ENCODE measurements at places on chromosomes 7 and 10.

DNA sequence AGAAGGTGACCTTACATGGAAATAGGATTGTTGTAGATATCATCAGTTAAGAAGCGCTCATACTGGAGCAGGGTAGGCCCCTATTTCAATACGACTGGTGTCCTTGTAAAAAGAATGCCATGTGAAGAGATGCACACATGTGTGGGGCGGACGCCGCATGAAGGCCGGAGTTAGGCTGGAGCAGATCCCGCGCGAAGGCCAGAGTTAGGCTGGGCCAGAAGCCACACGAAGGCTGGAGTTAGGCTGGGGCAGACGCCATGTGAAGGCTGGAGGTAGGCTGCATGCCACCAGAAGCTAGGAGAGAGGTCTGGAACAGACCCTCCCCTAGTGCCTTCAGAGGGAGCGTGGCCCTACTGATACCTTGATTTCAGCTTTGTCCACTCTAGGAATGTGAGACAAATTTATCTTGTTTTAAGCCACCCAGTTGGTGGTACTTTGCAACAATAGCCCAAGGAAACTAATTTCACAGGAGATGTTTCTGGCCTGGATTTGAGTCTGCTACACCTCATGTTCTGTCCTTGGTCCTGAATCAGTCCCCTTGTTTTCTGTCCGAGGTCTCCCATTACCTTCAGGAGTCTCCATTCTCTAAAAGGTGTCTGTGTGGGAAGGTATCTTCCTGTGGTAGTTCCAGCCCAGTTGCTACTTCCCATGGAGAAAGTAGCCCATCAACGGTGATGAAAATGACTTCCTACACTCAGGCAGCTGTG is 585.8 kb downstream of the LRMDA start:
- DNase-seq: no peak

DNA sequence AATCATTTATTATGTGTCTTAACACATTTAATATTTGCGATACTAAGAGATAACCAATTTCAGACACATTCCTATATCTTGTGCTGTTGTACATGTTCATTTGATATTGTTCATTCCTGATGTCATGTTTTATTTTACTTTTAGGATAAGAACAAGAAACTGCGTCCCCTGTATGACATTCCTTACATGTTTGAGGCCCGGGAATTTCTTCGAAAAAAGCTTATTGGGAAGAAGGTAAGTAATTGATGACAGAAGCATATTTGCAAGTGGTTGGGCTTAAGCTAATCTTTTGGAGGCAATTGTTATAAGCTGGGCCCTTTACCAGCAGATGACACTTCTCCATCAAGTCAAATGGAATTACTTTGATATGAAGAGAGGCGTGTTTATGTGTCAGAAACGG is 155.3 kb downstream of the SND1 start:
- no peak for DNase-seq

DNA sequence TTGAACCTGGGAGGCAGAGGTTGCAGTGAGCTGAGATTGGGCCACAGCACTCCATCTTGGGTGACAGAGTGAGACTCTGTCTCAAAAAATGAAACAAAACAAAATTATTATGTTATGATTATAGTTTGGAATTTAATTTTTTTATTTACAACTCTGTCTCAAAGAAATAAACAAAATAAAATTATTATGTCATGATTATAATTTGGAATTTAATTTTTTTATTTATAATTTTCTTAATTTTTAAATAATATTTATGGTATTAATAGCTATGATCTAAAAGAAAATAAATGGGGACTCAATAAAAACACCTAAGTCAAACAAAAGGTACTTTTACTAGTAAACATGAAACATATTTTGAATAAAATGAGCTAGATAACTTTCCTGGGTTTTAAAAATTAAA is 994.8 kb upstream of the GHITM start:
- no peak for DNase-seq

- DNase-seq: no peak
These were observed 63.6 kb downstream of the TMEM130 start for GRCh38 chr7:98805956-98806838.

GRCh38 chr7:7452652-7453051 is 83.0 kb downstream of the COL28A1 start:
- DNase-seq: no peak

GRCh38 chr10:30509508-30509907 is 75.5 kb downstream of the MAP3K8 start:
- DNase-seq: no peak

DNA sequence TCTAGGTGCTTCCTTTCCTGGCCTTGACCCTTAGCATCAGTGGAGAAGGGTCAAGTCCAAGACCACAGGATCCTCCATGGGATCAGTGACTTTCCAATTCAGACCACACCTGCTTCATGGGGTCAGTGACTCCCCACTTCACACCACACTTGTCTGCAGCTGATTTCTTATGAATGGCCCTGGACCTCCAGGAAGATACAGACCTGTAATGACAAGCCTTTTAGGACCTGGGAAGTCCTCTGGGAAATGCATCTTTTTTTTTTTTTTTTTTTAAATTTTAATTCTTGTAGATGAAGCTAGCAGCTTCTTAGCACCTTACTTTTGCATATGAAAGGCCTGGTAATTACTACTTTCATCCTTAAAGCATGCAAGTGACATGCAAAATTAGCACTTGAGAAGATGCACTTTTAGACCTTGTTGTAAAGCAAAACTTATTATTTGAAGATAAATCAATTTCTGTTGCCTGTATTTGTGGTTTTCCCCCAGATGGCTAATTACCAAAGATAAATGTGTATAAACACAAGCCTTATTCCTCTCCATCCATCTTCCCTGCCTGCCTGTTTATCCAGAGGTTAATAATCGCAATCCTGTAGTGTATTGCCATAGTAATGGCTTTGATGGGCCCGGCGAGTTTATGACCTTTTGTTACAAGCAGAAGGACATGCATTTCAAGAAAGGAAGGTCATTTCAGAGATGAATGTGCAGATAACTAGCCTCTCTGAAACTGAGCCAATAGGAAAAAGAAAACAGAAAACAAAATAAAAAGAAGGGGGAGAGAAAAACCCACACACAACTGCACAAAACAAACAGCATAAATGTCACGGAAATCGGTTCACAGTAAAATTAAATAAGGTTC is 1018.7 kb downstream of the TYW1 start:
- no peak for DNase-seq

DNA sequence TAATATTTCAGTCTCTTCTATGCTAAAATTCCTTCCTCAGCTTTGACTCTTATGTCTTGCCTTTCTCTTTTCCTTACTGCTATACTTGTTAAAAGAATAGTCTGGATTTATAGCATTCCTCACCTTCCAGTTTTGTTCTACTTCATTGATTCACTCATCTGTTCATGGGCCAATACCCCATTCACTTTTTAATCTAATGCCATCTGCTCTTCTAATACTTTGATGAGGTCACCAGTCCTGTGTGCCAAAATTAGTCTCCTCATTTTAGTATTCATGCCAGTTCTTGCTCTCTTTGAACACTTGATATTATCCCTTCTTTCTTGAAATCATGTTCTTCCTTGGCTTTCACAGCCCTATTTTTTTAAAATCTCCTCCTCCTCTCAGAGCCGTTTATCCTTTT is 19.3 kb downstream of the STK17A start:
- DNase-seq: no peak

DNA sequence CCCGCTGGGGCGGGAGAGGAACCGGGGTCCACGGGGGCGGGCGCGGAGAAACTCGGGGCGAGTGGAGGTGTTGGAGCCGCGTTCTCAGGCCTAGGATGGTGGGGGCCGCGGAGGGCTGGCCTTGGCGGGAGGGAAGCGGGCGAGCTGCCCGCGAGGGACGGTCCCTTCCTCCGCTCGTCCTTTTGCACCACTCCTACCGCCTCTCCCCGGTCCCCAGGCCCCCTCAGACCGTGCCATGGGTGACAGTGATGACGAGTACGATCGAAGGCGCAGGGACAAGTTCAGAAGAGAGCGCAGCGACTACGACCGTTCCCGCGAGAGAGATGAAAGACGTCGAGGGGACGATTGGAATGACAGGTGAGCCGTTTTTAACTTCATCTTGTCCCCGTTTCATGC is 451 bp downstream of the SRRT start:
- DNase-seq: no peak

- DNase-seq: no peak
These were observed 32.9 kb upstream of the PHYHIPL start for GRCh38 chr10:59143544-59143943.

Measured in amygdala (tissue), 56 donors.